Stimulated activated CD4-positive, alpha-beta T cell treated with anti-CD3 and anti-CD28 coated beads, Interleukin-4, amount 100 ng/mL, for 24 hours (primary cell): ENCODE measurements at places on chromosomes 12 and 14.

DNA sequence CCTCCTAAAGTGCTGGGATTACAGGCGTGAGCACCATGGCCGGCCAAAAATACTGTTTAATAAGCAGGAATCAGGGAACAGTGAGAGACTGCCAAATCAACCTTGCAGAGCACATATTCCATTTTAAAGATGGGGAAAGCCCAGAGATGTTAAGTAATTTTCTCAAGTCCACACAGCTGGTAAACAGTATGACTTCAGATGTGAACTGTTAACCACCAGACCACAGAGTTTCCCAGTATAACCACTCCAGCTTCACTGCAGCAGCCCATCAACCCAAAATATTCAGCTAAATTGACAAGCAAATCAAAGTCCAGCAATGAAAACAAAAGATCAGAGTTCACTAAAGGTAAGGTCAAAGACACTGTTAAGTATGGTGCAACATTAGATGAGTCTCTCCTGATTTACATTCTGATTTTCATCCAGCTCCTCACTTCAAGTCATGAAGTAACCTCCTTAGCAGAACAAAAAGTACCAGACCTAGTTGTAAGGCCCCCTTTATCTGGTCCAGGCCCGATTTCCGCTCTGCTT is 82.1 kb downstream of the TRAFD1 start:
- no peak for DNase-seq

GRCh38 chr12:58741226-58741625 is 179.1 kb downstream of the LRIG3 start:
- no peak for DNase-seq

DNA sequence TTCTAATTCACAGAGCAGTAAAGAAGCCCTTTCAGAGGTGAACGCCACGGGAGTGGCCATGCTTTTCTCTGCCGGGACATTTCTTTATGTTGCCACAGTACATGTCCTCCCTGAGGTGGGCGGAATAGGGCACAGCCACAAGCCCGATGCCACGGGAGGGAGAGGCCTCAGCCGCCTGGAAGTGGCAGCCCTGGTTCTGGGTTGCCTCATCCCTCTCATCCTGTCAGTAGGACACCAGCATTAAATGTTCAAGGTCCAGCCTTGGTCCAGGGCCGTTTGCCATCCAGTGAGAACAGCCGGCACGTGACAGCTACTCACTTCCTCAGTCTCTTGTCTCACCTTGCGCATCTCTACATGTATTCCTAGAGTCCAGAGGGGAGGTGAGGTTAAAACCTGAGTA is 26.2 kb upstream of the PLEKHD1 start:
- no peak for DNase-seq

DNA sequence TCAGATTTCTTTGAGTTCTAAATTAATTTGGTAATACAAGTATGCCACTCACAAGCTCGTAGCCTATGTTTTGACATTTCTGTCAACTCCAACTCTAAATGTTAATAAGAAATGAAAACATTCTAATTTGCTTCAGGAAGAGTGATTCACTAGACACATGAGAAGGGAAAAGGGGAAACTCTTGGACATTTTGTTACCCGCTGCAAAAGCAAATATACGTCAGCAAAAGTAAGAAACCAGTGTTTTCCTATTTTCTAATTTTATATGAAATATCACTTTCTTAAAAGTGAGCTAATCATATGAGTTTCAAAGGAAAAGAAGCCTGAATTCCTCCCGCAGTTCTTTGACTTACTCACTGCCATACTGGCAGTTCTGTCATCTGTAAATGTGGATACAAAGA is 162.3 kb downstream of the GRIP1 start:
- DNase-seq: no peak

DNA sequence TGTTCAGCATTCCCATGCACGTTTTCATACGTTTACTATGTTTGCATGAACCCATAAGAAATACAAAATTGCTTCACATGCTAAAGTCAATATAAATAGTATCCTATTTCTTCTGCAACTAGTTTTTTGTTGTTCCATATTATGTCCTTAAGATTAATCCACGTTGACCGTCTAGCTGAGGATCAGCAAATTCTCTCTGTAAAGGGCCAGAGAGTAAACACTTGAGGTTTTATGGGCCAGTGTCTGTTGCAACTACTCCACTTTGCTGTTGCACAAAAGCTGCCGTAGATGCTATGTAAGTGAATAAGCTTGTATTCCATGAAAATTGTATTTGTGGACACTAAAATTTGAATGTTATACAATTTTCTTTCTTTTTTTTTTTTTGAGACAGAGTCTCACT is 21.1 kb upstream of the PITPNM2 start:
- DNase-seq: no peak

- DNase-seq: no peak
Measured at GRCh38 chr12:2941524-2941923, 17.7 kb upstream of the TEAD4 start.

DNA sequence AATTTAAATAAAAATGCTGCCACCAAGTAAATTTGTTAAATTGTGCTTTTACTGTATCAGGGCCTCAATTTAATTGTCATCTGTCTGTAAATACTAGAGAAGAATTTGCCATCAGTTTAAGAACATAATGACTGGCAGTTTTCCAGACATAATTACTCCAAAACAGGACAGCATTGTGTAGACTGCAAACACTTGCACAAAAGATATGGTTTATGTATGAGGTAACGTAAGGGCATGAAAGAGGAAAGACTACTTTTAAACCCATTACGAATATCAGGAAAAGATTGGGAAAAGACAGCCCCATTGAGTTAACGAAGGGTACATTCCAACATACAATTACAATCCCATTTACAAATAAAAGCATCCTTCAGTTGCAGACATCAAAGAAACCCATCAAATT is 59.8 kb upstream of the KRR1 start:
- DNase-seq: no peak

DNA sequence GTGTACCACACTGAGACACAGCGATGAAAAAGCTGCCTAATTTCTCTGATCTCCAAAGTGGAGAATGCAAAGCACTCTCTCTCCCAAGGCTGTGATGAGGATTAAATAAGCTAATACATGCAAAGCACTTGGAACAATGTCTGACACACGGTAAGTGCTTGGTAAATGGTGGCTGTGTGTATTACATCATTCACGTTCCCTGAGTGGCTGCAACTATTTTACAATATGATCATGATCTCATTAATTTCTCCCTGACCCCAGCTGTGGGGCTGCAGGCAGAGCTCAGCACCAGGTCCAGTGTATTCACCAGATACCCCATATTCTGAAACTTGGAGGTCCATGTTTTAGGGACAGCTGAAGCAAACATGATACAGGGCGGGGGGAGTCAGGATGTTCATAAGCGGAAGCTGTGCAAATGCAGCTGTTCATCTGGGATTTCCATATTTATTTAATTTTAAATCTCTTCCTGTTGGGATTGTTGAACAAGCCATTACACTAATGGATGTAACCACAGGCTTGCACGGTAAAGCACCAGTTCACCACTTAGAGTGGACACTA is 106.4 kb downstream of the CCDC60 start:
- no peak for DNase-seq

DNA sequence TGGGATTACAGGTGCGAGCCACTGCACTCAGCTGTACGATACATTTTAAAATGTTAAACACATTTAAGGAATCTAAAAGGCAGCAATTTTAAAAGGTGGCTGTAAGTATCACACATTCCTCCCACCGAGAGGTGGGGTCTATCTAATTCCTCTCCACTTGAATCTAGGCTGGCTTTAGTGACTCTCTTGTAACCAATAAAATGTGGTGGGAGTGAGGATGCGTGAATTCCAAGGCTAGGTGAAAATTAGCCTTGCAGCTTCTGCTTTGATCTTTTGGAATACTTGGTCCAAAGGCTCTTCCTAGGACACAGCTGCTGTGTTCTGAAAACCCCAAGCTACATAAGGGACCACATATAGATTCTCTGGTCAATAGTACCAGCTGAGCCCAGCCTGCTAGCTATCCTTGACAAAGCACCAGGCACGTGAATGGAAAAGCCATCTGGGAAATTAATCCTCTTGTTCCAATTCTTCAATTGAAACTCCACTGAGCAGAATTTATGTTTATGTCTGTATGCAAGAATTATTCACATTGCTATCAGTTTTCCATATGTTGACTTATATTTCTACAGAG is 8.8 kb upstream of the GPRC5D start:
- no peak for DNase-seq

GRCh38 chr12:12518464-12518845 is 44.2 kb downstream of the DUSP16 start:
- no peak for DNase-seq

DNA sequence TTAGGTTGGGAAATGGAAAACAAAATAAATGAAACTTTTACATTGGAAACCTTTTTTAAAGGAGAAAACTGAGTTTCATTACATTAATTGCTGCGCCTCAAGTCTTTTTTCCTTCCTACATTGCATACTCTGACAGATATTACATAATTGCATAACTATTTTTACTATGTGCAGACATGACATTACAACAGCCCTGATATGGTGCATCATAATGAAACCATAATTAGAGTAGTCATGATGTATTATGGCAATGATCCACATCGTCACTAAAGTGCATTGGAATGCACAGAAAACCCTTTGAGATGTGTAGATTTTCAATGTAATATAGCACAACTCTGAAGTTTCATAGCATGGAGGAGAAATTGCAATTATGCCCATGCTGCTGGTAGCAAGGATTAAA is 217.8 kb upstream of the NPAS3 start:
- DNase-seq: no peak

GRCh38 chr12:40643506-40643905 is 48.7 kb upstream of the CNTN1 start:
- no peak for DNase-seq

DNA sequence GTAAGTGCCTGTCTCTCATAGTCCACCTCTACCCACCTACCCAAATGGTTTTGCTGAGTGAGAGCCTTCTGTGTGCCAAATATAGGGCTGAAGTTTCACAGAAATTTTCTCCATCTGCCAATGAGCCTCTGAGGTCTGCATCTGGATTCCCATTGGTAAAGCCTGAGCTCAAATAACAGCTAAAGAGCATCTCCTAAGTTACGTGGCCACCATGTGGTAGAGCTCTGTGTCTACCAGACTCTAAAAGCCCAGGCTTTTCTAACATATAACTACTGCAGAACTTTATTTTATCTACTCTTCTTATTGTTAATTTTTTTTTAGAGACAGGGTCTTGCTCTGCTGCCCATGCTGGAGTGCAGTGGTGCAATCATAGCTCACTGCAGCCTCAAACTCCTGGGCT is 16.0 kb downstream of the AMDHD1 start:
- no peak for DNase-seq

GRCh38 chr12:27610374-27610773 is 85.9 kb upstream of the REP15 start:
- DNase-seq: no peak

DNA sequence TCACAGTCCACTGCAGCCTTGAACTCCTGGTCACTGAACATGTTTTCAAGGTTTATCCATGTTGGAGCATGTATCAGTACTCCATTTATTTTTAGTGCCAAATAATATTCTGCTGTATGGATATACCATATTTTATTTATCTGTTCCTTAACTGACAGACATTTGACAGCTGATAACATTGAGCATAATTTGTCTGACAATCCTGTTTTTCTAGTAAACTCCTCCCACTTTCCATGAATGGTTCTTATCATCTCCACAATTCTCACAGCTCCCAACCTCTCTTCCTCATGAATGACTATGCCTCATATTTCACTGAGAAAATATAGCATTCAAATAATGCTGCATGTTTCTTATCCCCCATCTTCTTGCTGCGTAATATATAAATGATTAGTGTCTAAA is 33.3 kb downstream of the COCH start:
- DNase-seq: no peak

GRCh38 chr14:70192915-70193314 is 4.2 kb upstream of the SLC8A3 start:
- DNase-seq: no peak

- no peak for DNase-seq
Measured at GRCh38 chr12:1509413-1510052, 84.8 kb downstream of the FBXL14 start.

- peak; percentile 43 for DNase-seq
Measured at GRCh38 chr14:65229748-65230728, 127.7 kb upstream of the MAX start.

- DNase-seq: no peak
Measured at GRCh38 chr14:23828001-23828400, 125.6 kb upstream of the DHRS4 start.

DNA sequence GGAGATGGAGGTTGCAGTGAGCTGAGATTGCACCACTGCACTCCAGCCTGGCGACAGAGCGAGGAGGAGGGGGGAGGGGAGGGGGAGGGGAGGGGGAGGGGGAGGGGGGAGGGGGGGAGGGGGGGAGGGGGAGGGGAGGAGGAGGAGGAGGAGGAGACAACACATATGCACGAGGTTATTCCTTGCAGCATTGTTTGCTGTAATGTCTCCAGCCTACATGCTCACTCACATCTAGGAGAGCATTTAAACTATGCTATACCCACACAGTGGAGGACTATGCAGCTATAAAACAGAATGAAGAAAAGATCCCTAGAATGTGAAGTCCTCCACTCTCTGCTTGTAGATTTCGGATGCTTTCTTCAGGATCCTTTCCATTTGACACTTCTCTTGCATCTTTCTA is 3.5 kb upstream of the HIGD1C start:
- DNase-seq: no peak

DNA sequence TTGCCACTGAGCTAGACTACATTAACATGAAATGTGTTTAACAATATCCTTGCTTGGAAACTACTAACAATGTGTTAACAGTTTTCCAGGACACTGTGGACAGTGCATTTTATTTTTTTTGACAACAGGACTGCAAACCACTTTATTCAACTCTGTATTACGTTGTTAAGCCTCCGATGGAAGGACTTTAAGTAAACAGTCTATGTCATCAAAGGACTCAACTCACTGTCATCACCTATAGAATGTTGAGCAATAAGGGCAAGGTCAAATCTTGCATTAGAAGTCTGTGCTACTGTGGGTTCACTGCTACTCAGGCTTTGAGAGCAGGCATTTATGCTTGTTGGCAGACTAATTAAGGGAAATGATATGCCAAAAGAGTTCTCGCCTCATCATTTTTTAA is 483.7 kb downstream of the FLRT2 start:
- DNase-seq: no peak

GRCh38 chr14:46250113-46250703 is 401.4 kb downstream of the RPL10L start:
- no peak for DNase-seq

GRCh38 chr12:3042826-3043225 is 34.4 kb upstream of the TSPAN9 start:
- no peak for DNase-seq

DNA sequence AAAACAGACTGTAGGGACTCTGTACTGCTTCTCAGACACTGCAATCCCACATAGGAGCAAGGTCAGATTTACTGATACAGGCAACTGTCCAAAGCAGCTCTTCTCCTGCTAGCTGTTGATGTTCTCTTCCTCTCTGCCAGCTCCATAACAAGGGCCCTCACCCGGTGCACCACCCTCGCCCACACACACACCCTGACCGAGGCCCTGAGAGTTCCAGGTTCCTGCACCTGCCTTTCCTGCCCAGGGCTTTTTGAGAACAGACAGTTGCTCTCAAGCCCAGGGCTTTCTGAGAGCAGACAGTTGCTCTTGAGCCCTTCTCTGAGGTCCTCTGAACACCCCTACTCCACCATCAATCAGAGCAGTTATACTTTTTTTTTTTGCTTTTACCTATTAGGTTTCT is 233.8 kb upstream of the GARIN6 start:
- DNase-seq: no peak

GRCh38 chr12:125533434-125534029 is 468.3 kb downstream of the AACS start:
- DNase-seq: no peak

GRCh38 chr12:6264402-6265037 is 46.0 kb upstream of the PLEKHG6 start:
- no peak for DNase-seq

GRCh38 chr14:94467728-94468520 is 8.1 kb downstream of the SERPINA9 start:
- DNase-seq: no peak
